Stimulated activated CD8-positive, alpha-beta memory T cell treated with anti-CD3 and anti-CD28 coated beads, Interleukin-7, amount 100 ng/mL, for 24 hours (primary cell): ENCODE measurements at places on chromosomes 1 and 21.

- DNase-seq: no peak
Measured at GRCh38 chr1:207990876-207991582, 80.1 kb upstream of the CD34 start.

DNA sequence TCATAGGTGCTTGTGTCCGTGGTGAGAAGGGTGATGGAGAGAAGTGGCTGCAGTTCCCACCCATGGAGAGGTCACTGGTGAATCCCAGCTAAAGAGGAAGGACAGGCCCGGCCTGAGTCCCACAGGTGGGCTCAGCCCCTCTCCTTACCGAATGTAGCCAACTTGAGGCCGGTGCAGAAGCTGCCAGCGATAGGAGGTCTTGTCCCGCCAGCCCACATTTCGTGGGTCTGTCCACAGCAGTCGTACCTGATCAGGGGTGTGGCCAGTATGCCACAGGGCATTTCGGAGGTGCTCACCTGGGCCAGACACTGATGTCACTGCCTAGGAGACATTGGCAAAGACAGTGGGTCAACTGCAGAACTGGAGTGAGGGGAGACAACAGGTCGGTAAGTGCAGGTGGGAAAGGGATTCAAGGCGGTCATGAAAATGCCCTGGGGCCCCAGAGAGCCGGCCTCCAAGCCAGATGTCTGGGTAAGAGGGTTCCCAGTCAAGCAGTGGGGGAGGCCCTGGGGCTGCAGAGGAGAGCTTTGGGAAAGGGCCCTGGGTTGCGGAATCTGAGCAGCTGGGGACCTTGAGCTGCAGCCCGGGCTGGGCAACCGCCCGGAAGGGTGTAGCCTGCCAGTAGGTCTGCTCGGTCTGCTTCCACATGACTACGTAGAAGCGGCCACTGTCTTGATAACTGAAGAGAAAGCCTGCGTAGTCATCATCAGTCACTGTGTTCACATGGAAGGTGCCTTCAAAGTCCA, 10.6 kb downstream of the THBS3 start:
- DNase-seq: no peak

GRCh38 chr21:36478207-36478701, 1.7 kb downstream of the CLDN14 start:
- DNase-seq: peak; percentile 9

DNA sequence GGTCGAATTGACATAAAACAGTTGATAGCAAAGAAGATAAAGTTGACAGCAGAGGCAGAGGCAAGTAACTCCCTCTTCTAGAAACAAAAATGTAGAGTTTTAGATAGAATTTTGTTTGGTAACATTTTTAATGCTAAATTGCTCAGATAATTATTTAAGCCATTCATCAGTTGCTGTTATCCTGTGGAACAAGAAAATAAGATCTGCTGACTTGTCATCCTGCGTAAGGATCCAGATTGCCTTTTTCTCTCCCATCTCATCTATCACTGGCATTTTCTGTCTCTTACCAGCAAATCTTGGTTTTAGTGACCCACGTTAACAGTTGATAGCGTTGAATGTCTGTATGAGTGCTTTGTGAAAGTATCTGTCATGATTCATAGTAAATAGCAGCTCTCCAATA, 29.8 kb downstream of the SOAT1 start:
- DNase-seq: no peak

- no peak for DNase-seq
Measured at GRCh38 chr21:36431252-36431651, 46.1 kb downstream of the CHAF1B start.

- DNase-seq: no peak
Measured at GRCh38 chr1:176770066-176770465, 307.1 kb downstream of the PAPPA2 start.

DNA sequence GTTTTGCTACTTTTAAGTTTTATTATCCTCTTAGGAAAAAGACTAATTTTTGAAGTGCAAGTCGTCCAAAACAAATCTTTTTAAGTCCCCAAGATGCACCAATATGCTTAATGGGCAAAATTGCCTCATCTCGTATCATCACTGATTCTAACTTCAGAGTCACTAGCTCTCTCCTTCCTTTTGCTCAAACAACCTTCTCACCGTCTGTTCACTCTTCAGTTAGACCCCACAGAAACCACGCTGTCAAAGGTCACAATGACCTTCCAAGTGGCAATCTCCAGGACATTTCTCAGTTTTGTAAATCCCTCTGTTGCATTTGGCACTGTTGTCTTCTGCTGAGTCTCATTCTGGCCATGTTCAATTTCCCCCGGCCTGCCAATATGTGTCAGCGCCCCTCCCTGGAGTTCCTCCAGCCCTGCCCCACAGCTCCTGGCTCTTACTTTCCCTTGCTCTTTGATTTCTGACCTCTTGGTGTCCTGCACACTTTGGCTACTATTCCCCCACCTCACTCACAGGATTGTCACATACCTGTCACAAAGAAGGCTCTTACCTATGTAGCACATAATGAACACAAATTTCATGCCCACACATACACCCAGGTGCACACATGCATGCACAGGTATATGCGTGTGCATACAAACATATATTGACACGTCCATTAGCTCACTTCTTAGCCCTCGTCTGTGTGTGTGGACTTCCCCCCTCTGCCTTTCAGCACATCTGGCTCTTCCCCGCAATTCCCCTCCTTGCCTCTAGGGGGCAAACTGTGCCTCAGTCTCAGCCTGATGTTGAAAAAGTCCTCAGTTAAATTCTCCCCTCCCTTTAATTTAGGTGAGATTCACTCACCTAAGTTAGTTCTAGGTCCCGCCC, 354.0 kb upstream of the DUSP10 start:
- DNase-seq: peak; percentile 21

GRCh38 chr1:36123356-36123755, 1.7 kb downstream of the COL8A2 start:
- no peak for DNase-seq

GRCh38 chr1:208256556-208256955, 12.4 kb upstream of the PLXNA2 start:
- DNase-seq: no peak

DNA sequence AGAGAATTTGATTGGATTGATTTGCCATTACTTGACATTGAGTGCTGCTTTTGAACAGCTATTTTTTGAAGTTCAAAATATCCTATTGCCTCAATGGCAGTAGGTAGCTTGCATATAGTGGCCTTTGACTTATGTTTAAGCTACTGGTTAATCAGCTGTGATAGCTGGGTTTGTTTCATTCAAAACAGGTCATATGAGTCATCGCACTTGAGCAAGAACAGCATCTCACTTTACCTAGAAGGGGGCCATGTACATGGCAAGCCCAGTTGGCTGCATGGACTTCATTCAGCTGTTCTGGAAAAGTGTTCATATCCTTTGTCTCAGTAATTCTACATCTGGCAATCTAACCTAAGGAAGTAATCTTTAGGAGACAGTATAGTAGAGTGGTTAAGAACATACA, 29.0 kb upstream of the ARID1A start:
- DNase-seq: no peak

DNA sequence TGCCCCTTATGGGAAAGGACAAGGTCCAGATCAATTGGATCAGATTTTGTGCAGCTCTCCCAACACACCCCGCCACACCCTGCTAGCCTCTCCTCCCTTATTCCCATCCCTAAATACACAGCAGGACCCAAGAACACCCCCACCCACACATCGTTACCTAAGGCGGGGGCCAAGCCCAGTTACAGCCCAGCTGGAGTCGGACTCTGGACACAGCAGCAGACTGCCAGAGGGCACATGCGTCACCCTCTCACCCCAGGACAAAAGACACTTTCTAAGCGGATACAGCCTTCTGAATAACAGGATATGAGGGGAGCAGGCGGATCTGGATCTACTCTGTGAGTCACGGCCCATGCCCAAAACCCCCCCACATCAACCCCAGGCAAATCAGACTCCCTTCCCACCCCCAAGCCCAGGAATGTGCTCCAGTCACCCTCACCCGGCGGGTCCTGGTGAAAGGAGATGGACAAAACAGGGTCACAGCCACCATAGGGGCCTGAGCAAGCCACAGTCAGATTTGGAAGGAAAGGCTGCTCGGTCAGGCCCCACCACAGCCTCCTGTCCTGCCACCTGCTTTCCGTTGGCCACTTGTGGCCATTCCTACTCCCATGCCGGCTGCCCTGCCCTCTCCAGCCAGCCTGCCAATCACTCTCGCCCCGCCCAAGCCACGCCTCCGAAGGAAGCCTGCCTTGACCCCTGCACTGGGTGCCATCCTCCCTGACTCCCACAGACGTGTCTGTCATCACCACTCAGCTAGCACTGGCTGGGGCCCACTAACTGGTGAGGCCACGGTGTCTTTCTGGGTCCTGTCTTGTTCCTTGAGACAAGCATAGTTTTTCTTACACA, 4.0 kb downstream of the S100A16 start:
- no peak for DNase-seq

DNA sequence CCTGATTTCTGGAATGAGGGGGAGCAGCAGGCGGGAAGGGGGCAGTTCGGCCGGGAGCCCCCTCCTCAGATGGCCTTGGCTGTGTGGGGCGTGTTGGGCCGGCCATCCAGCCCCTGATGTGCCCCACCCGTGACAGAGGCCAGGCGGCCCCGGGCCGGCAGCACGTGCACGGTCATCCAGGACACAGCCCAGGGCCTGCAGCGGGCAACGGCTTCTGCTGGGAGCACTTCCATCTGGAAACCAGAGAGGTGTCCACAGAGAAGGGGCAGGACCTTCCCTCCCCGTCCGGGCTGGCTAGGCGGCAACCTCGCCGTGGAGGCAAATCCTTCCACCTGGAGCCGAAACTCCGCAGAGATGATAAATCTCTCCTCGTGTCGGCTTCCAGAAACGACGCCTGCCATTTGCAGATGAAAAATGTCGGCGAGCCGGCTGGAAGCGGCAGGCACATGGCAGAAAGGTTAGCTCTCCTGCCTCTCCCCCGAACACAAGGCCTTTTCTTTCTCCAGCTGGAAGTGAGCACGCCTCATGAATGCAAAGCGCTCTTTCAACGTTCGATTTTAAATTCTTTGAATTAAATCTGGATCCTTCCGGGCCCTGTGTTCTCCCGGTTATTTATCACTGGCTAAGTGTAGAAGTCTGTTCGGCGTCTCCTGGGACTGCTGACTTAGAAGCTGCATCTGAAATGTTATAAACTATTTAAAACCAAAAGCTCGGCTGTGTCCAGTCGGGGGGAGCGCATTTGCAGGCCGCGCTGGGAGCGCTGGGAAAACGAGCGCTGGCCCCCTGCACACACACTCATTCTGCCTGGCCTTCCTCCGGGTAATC, 9.4 kb upstream of the ACTRT2 start:
- DNase-seq: no peak

DNA sequence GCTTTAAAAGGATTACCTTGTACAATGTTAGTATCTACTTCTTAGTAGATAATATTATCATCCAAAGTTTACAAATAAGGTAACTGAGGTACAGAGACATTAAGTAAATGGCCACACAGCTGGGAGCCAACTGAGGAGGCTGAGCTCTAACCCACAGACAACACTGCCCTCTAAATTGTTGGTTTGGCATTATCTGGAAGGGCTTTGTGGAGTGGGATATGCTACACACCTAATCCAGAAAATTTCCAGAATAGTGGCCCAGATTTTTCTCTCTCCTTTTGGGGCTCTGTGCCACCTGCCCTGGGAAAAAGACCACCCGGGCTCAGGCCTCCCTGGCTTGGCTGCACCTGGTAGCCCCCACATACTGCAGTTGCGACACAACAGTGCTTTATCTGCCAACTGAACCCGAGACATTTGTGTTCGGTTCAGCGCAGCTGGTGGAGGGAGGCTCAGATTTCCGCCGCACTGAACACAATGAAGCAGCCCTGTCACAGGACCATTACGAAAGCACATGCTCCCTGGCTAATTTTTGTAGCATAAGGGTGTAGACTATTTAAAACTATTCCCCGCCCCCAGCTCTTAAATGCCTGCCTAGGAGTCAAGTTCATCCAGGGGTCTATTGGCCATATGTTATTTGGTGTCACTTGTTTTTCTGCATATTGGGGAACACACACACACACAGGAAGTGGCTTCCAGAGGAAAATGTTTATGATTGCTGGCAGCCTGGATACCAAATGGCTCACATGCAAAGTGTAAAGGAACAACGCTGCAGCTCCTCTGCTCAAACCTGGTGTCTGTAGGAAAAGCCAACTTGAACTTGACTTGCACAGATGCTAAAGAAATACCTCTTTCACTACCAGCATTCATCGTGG, 92.3 kb upstream of the ESRRG start:
- no peak for DNase-seq

DNA sequence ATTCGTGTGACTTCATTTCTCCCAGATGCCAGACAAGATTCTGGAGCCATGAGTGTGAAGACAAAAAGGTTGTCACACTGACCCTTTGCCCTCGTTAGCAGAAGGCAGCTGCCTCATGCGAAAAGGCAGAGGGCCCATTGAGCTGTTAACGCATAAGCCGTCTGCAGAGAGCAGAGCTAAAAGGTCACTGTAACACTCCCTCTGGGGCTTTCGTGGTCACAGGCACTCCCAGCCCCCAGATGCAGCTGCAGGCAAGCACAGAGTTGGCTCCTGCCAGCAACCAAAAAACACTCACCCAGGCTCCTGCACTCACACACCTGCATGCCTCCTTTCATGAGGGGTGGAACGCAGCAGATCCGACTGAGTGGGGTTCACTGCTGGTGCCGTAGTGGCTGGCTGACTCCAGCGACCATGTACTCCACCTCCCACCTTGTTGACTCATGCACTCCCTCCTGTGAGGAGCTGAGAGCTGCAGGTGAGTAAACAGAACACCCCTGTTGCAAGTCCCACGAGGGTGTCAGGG, 287.5 kb downstream of the SMYD3 start:
- no peak for DNase-seq

GRCh38 chr1:21517161-21517589, 8.0 kb downstream of the ALPL start:
- DNase-seq: no peak

DNA sequence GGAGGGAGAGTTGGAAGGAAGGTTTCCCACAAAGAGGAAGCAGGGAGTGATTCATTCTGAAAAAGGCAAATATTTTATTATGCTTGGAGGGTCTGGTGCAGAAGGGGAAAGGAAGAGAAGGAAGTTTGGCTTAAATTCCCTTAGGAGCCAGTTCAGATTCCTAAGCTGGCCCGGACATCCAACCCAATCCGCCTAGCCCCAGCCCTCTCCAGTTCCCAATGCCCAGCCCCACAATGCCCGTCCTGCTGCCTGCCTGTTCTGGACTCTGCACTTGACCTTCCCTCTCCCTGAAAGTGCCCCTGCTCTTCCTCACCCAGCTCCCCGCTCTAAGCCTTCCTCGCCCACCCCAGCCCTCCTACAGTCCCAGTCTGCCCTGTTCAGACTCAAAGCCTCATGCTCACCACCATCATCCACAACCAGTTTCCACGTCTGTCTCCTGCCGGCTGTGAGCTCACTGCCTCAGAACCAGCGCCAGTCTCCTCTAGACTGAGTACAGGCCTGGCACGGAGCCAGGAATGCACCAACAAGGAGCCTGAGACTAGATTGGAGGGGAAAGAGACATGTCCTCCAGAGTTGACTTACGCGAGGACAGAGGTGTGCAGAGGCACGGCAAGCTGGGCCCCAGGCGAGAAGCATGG, 18.9 kb downstream of the CAPN2 start:
- DNase-seq: no peak

GRCh38 chr1:16326833-16327404, 25.4 kb downstream of the FBXO42 start:
- no peak for DNase-seq

- no peak for DNase-seq
Measured at GRCh38 chr1:21232044-21232443, 55.3 kb upstream of the EIF4G3 start.
